ENCODE measurements at places on chromosomes 7 and 10.

GRCh38 chr7:41996381-41997035 is 240.5 kb downstream of the GLI3 start:
- DNase-seq, result no peak

DNA sequence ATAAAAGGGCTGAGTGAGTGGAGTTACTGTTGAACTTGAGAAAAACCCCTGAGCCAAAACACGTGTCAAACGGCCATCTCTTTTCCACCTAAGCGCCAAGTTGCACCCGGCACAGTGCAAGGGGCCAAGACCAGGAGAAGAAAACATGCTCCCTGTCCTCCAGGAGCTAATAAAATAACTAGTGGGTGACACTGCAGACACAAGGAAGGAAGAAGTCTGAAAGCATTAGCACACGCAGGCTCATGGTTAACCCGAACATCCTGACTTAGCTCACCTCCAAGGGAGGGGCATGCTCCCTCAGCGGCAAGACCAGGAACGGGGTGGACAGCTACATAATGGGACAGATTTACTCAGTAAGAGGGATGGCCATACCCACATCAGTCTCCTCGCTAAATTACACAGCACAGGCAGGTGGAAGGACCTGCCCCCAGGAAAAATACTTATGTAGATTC is 65.0 kb downstream of the PIP4K2A start:
- no peak for DNase-seq

DNA sequence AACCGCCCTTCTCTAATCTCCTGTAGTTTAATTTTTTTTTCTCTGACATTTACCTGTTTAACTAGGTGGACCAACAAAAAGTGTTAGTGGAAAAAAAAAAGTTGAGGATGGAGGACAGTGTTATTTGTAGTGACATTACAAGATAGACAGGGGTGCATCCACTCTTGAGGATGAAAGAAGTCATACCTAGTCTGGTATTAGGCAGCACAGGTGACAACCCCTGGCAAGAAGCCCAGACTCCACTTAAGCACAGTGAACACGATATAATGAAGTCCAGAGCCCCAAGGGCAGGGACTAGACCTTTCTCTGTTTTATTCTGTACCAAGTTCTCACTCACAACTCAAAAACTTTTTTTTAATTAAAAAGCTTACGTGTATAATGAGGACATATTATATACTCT is 268.4 kb downstream of the GPR37 start:
- no peak for DNase-seq

- DNase-seq, result no peak
These were observed 17.1 kb downstream of the IKZF1 start for GRCh38 chr7:50321487-50322067.

GRCh38 chr10:91557651-91558111 is 75.2 kb downstream of the PPP1R3C start:
- no peak for DNase-seq

- peak; percentile 76 for DNase-seq
These were observed 23.2 kb upstream of the AOAH start for GRCh38 chr7:36747280-36748016.

DNA sequence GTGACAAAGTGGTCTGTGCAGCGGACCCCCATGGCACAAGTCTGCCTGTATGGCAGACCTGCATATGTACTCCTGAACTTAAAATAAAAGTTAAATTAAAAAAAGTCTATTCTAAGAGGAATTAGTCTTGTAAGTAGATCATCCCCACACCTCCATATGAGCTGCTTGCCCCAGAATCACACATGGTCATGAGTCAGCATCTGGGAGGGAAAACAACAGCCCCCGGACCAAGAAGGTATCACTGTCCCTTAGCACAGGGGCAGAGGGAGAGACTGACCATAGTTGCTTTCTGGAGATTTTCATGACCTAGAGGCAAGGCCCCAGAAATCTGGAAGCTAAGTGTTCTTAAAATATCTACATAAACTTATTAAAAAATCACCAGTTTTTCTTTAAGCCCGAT is 86.6 kb upstream of the PDK4 start:
- no peak for DNase-seq

DNA sequence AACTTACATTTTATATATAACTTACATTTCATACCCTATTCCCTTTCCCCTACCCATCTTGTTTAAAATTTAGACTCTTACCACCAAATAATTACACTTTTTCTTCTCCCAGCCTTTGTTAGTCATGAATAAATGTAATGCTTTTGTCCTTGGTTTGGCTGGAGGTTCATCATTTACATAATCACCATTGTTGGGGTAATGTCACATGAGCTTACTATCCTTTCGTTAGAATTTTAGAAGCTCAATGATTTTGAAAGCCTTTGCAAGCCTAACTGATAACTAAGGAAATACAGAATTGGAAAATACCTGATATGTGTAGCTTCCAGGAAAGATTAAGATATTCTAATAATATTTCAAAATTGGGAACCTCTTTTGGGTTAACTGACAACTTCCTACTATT is 171.7 kb downstream of the PLXDC2 start:
- DNase-seq, result no peak

- no peak for DNase-seq
These were observed 129.6 kb upstream of the SEMA3A start for GRCh38 chr7:84324136-84324630.

DNA sequence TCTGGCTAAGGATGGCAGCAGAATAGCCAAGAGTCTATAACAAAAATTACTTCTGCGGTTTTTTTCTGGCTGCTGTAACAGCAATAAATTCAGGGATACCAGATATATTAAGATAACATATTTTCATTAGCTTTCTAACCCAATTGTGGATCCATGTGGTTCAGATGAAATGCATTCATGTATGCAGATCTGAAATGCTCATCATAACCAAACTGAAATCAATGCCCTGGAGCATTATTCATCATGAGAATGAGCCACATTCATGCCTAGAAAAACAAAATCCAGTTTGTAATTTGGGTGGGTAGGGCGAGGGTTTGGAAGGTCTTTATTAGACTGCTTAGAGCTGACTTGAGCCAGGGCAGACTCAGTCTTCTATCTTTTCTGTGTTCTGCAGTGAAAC is 69.8 kb upstream of the SEMA3A start:
- DNase-seq, result no peak

DNA sequence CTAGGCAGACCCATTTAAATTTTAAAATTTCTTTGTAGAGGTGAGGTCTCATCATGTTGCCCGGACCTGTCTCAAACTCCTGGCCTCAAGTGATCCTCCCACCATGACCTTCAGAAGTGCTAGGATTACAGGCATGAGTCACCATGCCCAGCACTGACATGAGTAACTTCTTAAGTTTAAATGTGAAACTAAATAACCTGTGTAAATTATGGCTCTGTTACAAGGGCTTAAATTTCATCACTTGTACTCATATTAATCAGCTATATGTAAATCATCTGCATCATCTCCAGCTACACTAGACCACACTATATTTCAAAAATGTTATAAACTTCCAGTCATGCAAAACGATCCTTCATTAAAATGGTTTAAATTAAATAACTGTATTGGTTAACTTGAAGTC is 56.1 kb downstream of the ATAD1 start:
- DNase-seq, result peak; percentile 94

- no peak for DNase-seq
These were observed 82.8 kb upstream of the EEPD1 start for GRCh38 chr7:36070230-36070629.

DNA sequence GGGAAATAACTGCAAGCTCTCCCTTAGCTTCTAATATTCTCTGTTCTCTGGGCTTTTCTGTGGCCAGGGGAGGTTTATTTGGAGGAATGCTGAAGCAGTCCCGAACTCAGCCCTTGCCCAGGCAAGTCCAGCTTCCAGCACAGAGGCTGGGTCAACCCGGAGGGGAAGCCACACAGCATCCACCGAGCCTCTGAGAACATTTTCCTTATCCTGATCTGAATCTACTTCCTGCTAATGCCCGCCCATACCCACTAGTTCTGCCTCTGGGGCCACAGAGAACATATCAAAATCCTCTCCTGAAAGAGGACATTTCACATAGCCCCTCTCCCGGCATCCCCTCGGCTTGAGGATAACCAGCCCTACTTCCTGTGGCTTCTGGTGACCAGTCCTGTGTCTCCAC is 31.1 kb downstream of the SH3PXD2A start:
- DNase-seq, result no peak

- no peak for DNase-seq
These were observed 137.0 kb downstream of the TMEM178B start for GRCh38 chr7:141210862-141211261.

- DNase-seq, result no peak
These were observed 343.3 kb downstream of the FRMD4A start for GRCh38 chr10:13987446-13987845.

GRCh38 chr7:24576171-24577025 is 3.1 kb downstream of the PALS2 start:
- peak; percentile 54 for DNase-seq

DNA sequence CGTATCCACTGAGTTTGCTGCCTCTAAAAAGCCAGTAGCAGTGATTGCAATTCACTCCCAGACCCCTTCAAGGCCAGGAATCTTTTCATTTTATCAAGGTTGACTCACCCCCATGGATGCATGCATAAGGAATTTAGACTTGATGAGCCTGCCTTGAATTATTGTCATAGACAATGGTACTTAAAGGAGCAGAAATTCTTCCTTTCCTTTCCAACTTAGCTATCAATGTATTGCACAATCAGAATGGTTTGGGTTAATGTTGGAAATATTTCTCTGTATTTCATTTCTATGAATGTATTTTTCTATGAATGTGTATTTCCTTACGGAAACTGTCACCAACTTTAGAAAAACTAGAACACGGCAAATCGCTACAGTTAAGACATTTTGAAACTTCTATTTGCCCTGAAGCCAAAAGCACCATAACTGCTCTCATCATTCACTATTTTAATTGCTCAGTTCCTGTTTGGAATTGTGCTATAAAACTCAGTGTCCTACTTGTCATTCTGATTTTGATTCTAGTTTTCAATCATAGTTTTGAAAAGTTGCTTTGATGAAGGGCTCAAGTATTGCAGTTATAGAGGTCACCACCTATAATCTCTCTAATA is 355.7 kb upstream of the AKR1E2 start:
- no peak for DNase-seq

DNA sequence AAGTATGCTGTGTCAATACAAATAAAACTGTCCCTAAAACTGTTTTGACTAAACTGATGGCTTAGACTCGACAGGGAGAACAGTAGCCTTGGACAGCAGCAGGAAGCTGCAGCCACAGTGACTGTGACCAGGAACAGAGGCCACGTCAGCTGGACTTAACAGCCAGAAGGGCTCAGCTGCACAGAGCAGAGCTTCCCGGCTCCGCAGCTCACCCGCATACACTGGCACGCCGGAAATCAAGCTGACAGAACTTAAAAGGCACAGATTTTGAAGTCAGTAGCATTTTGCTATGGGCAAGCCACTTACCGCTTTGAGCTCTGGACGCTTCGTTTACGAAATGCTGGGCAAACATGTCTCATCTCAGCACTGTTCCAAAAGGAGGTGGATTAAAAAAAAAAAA is 769.7 kb upstream of the AUTS2 start:
- DNase-seq, result no peak

- DNase-seq, result peak; percentile 60
These were observed 535 bp downstream of the ASAH2B start for GRCh38 chr10:50740293-50740648.

GRCh38 chr10:73339436-73339835 is 19.2 kb downstream of the CFAP70 start:
- no peak for DNase-seq

- DNase-seq, result peak; percentile 16
These were observed 6.9 kb downstream of the STN1 start for GRCh38 chr10:103911021-103911459.

DNA sequence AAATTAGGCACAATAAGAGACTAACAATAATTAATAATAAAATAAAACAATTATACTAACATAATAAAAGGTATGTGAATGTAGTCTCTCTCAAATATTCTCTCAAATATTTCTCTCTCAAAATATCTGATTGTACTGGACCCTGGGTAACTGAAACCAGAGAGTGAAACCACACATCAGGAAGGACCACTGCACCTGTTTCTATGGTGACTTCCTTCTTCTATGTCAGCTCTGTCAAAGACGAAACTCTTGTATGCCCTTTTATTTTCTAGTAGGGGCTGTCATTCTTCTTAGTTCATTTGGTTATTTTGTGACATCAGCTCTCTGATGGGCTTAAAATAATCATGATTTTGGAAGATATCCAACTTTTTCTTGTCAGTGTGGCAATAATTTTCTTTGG is 428.0 kb upstream of the TPK1 start:
- no peak for DNase-seq

DNA sequence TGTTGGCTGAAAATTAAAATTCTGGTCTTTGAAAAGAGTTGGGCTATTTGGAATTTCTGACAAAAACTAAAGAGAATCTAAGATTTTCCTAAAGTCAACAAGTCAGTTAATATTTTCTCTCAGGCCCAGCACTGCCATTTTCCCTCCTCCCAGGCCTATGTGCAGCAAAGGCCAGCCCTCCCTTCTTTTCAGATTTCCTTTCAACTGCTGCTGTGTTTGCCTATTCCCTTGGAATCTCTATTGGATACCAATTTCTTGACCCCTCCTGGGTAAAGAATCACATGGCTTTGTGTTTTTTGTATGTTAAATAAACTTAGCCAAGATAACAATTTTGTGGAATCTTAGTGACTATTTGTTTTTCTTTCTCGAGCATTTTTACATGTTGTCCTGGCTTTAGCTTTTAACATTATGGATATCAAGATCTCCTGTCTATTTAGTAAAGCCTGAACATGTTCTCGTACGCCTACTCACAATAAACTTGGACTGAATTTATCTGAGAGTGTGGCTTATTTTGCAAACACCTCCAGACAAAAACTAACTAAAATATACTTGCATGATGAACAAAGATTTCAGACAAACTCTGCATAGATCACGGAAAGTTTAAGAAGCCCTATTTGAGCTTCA is 19.9 kb downstream of the MACC1 start:
- no peak for DNase-seq

GRCh38 chr7:91945476-91945875 is 4.8 kb downstream of the AKAP9 start:
- peak; percentile 74 for DNase-seq

GRCh38 chr10:13165177-13165576 is 3.8 kb downstream of the MCM10 start:
- no peak for DNase-seq

GRCh38 chr7:150733482-150734095 is 3.6 kb upstream of the GIMAP5 start:
- no peak for DNase-seq

DNA sequence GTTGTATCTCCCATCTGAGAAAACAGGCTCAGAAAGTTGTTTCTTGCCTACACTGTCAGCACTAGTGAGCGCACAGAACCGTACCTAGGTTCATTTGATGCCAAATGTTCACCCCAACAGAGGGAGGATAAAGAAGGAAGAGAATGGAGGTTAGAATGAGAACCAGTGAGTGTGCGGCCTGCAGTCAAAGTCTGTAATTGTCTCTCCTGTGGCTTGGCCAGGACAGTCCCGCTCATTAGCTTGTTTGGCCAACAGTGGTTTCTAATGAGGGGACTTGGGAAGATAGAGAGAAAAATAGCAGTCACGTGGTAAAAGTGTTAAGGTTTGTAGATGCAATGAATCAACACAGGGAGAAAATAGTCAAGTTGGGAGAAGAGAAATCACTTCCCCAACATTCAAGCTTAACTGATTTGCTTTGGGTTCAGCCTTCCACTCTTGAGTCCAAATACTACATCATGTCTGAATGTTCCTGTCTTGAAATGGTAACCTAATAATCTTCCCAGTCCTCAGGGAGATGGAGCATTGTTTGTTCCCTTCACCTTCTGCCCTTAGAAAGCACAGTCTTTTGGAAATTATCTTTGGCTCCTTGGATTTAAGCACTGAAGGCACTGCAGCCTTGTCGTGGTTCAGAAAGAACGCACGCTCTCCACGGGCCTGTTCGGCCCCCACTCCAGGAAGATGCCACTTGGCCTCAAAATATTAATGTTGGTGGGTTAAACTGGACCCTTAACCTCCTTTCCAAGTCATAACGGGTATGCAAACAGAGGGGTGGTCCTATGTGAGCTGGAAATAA is 360.4 kb upstream of the ZNF32 start:
- DNase-seq, result no peak
